ENCODE measurements at places on chromosomes 3 and 15. TPM values are rescaled to one million over a fixed set of nuclear protein-coding genes. Genes with fewer than 3 reads are reported as not detected.

The COPS2 gene
- 121 TPM for polyA plus RNA-seq

The SAMMSON gene
- polyA plus RNA-seq: 0.26 TPM

DNA sequence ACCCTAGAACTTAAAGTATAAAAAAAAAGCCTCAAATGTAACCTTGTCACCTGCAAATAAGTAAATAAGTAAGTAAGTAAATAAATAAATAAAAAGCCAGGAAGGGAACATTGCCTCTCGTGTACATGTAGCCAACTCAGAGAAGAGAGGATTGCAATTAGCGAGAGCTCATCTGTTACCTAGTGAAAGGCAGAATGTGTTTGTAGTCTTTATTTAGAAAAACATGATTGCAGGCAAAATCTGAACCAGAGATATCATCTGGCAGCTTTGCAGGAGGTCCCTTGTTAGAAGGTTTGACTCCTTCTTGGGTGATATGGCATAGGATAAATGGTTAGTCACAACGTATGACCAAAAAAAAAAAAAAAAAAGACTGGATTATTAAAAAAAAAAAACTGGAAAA lies 71.6 kb upstream of the SYN2 start:
- no peak for DNase-seq

DNA sequence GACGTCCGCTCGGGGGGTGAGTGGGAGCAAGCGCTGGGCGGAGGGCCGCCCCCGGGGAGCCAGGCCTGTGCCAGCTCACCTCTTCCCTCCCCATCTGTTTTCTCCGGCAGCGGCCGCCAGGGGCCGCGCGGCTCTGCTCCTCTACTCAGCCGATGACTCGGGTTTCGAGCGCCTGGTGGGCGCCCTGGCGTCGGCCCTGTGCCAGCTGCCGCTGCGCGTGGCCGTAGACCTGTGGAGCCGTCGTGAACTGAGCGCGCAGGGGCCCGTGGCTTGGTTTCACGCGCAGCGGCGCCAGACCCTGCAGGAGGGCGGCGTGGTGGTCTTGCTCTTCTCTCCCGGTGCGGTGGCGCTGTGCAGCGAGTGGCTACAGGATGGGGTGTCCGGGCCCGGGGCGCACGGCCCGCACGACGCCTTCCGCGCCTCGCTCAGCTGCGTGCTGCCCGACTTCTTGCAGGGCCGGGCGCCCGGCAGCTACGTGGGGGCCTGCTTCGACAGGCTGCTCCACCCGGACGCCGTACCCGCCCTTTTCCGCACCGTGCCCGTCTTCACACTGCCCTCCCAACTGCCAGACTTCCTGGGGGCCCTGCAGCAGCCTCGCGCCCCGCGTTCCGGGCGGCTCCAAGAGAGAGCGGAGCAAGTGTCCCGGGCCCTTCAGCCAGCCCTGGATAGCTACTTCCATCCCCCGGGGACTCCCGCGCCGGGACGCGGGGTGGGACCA lies 632 bp upstream of the CRELD1 start:
- DNase-seq: peak; percentile 70

GRCh38 chr3:24220859-24221657 lies 273.6 kb downstream of the THRB start:
- DNase-seq: peak; percentile 10
